Stimulated activated CD4-positive, alpha-beta T cell treated with anti-CD3 and anti-CD28 coated beads, Interleukin-15, amount 100 ng/mL, for 1 hour (primary cell): ENCODE measurements at places on chromosomes 1 and 21.
A peak's percentile ranks its signal among the peaks of the same experiment; 100 is the strongest.

DNA sequence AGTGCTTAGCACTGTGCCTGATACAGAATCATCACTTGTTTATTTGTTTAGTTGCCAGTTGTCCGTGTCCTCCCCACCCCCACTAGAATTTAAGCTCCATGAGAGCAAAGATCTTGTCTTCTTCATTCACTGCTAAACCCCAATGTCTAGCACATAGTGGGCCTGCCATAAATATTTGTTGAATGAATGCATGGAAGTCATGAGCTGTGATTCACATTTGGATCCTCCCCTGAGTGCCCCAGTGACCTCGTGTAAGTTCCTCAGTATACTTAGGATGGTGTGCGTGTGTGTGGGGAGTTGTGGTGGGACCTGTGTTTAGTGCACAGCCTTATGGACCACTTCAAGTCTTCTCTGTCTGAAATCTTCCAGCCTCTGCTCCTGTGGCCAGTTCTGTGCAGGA lies 23.1 kb downstream of the IER5 start:
- DNase-seq, result no peak

GRCh38 chr1:208644401-208645160 lies 400.4 kb upstream of the PLXNA2 start:
- DNase-seq, result no peak

DNA sequence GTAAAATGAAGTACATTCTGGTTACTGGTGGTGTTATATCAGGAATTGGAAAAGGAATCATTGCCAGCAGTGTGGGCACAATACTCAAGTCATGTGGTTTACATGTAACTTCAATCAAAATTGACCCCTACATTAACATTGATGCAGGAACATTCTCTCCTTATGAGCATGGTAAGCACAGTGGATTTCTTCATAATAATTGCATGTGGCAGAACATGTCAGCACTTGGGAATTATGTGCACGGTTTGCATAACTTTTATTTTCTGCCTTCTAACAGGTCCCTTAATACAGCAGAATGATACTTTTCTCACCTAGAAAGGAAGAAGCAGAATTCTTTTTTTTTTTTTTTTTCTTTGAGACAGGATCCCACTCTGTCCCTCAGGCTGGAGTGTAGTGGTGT lies 3.8 kb downstream of the CTPS1 start:
- DNase-seq, result no peak

DNA sequence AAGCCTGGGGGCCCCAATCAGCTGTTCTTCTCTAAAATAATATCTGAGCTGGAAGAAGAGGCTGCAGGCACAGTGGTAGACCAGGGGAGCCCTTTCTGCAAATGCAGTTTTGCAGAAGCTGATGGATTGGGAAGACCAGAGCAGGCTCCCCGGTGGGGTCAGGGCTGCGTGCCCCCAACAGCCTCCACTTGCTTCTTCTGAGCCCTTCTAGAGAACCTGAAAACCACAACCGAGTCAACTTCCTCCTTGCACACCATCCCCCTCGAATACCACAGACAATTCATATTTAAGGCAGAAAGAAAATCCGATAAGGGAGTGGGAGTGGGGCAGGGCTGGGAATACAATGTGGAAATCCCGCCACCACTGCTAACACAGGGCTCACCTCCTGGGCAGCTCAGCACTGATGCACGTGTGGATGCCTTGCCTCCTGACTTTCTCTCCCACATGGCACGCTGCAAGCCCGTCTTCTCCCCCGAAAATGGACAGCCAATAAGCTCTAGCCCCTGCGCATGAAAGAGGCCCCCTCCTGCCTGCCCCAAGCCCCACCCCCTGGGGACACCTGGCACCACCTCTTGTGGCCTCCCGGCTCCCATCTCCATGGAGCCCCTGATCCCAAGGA lies 25.4 kb upstream of the ALDH4A1 start:
- DNase-seq, result no peak

- DNase-seq, result no peak
Observed at GRCh38 chr1:171128463-171128862, 37.8 kb downstream of the FMO3 start.

DNA sequence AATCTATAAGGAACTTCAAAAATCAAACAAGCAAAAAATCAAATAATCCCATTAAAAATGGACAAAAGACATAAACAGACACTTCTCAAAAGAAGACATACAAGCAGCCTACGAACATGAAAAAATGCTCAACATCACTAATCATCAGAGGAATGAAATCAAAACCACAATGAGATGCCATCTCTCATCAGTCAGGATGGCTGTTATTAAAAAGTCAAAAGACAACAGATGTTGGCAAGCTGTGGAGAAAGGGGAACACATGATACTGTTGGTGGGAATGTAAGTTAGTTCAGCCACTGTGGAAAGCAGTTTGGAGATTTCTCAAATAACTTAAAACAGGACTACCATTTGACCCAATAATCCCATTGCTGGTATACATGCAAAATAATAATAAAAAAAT lies 226.4 kb downstream of the S1PR1 start:
- no peak for DNase-seq

GRCh38 chr1:50880373-50880772 lies 79.7 kb downstream of the FAF1 start:
- no peak for DNase-seq

DNA sequence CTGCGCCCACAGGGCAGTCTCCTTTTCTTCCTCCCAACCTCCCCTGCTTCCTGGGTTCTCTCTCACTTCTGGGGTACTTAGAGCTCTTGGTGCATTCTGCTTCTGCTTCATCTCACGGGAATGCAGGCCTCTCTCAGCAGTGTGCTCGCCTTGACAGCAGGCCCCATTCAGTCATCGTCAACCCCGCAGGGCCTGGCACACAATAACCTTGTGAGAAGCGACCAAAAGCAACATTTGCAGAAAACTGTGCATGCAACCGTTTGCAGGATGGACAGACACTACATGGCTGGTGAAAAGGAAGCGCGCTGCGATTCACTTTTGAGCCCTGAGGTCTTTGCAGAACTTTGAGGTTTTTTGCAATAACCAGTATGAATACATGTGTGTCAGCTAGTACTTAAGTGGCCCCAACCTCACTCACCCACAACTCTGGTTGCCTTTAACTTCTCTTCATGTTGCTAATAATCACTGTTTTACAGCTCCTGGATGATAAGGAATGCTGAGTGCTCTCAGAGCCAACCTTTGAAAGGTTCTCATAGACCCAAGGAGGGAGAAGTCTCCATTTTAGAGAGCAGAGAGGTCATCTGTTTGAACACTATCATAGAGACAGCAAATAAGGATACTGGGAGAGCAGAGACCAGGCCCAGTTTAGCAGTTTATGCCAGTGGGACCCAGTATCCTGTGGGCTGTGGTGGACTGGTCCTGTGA lies 2.5 kb upstream of the CD160 start:
- DNase-seq, result no peak

- no peak for DNase-seq
Observed at GRCh38 chr21:36981049-36981391, 14.6 kb upstream of the HLCS start.

DNA sequence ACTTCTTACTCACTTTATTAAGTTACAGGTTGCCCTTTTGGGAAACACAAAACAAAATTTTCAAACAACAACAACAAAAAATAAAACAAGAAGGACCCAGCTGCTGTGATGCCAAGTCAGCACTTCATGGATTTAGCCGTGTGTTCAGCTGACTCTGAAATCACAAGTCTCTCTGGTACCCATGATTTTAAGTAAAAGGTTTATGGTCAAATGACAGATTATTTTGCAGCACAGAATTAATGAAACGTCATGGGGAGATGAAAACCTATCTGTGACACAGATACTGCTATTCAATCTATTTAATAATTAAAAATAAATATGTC lies 7.1 kb downstream of the AJAP1 start:
- DNase-seq, result no peak

DNA sequence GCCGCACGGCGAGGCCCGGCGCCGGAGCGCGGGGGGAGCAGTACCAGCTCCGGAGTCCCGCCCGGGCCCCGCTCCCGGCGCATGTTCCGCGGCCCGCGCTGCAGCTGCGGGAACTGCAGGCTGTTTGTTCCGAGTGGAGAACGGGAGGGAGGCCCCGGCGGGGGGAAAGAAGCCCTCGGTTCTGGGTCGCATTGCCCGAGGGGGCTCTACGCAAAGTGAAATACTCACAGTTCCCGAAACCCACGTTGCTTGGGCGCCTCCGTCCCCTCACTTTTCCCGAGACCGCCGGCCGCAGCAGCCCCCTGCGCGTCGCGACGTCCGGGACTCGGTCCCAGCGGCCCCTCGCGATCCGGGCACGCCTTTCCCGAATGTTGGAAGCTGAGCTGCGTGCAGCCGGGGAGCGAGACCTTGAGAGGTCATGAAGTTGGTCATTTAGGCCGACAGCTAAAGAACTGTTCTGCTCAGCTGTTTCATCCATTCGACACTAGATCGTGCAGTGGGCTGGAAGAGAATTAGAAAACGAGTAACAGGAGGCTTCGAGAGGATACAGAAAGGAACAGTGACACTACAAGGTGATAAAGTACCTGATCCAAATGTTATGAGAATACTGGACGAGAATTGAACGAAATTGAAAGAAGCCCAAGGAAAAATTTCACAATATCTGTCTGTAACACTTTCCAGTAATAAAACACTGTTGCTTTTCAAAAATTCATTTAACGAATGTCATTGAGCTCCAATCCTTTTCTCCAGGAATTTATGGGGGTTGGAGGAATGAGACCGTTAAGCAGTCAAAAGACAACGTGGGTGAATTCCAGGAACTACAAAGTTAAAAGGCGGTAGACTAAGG lies 657 bp upstream of the LIN9 start:
- no peak for DNase-seq

DNA sequence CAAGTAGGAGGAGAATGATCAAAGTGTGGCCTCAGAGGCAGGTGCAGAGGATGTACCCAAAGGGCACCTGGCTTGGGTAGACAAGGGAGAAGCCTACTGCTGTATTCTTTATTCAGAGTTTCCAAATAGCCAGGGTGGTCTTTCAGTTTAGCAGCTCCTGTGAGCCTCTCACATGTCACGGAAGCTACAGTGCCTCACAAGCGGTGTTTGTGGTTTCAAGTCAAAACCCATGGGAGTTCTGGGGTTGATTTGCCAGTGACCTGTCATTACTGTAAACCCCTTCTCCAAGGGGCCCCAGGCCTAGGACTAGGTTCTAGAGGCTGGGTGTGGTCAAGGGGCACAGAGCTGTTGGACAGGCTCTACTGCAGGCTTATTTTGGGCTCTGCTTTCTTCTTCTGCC lies 10.2 kb upstream of the IL10 start:
- no peak for DNase-seq

- no peak for DNase-seq
Observed at GRCh38 chr1:84377480-84378095, 20.7 kb upstream of the DNASE2B start.

DNA sequence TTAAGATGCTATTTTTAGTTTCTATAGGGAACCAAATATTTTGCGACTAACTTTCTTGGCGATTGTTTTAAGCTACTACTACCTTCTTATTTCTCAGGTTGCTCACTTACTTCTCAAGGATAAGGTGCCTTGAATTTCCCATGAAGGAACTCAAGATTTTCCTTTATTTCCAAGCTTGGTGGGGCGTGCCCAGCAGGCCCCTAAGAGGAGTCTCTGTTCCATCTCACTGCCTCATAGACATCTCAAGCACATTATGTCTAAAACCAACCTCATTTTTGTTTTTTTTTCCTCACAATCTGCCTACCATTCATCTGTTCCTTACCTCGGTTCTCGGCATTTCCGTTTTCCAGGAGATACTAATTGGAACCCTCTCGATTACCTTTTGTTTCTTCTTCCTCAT lies 421.9 kb downstream of the DISC1 start:
- no peak for DNase-seq

GRCh38 chr1:85308833-85309350 lies 32.5 kb upstream of the BCL10 start:
- DNase-seq, result no peak

GRCh38 chr1:41805771-41806471 lies 112.8 kb downstream of the HIVEP3 start:
- peak; percentile 8 for DNase-seq

GRCh38 chr1:116508984-116509980 lies 61.5 kb downstream of the CD58 start:
- no peak for DNase-seq

DNA sequence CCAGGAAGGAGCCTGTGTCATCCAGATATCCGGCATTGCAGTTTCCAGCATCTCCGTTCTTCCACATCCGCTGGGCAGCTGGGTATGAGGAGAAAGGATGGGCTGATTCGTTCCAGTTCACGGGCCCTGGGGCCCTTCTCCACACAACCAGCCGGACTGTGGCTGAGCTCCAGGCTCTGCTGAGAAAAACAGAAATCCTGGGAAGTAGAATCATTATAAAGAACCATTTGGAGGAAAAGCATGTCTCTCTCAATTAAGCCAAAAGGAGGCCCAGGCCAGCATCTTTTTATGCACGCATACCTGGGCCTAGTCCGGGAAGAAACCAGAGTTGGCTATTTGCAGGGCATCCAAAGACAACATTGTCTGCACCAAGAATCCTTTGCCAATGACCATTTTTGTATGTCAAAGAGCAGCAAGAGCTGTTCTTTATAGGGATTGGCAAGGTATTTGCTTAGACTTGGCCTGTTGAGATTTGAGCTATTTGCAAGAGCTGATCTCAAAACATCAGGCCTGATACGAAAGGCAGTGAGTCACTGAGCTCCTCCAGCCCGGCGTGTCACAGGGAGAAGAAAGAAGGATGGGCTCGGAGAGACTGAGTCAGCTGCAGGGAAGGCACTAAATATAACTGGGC lies 84.9 kb upstream of the ARHGEF16 start:
- no peak for DNase-seq

- DNase-seq, result no peak
Observed at GRCh38 chr1:59316497-59317128, 19.7 kb downstream of the FGGY start.

- DNase-seq, result no peak
Observed at GRCh38 chr1:7097938-7098592, 312.8 kb downstream of the CAMTA1 start.

GRCh38 chr1:40760984-40761383 lies 22.6 kb upstream of the KCNQ4 start:
- no peak for DNase-seq

GRCh38 chr1:112955773-112956543 lies at the start of gene SLC16A1:
SLC16A1 (minus strand) TSS chr1:112956196; CDS start chr1:112929308, 26,888 bp downstream.
- peak; percentile 76 for DNase-seq

- DNase-seq, result no peak
Observed at GRCh38 chr1:183079712-183080388, 56.6 kb downstream of the LAMC1 start.

DNA sequence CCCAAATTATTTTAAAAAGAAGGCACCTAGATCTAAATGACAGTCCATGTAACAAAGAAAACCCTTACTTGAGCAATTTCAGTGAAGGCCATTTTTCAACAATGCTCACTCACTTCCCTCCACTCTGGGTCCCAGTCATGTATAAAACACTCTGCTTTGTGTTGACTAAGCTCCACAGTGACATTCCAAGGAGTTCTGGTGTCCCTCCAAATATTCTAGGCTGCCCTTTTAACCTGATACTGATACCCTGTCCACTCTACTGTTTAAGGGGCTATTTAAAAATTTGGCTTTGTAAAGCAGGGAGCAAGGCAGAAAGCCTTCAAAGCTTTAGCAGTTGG lies 73.6 kb downstream of the GNG12 start:
- DNase-seq, result no peak

GRCh38 chr1:208007319-208007937 lies 96.5 kb upstream of the CD34 start:
- DNase-seq, result no peak

- no peak for DNase-seq
Observed at GRCh38 chr21:21807598-21807903, 809.3 kb downstream of the NCAM2 start.
